Urinary bladder (tissue), 4 donors: ENCODE measurements at places on chromosomes 4 and X. TPM values are rescaled to one million over a fixed set of nuclear protein-coding genes. Genes with fewer than 3 reads are reported as not detected.

ADH7 gene
- not detected for total RNA-seq

- no peak for DNase-seq
These were observed 35.1 kb upstream of the GEMIN8 start for GRCh38 chrX:14064626-14065432.

DNA sequence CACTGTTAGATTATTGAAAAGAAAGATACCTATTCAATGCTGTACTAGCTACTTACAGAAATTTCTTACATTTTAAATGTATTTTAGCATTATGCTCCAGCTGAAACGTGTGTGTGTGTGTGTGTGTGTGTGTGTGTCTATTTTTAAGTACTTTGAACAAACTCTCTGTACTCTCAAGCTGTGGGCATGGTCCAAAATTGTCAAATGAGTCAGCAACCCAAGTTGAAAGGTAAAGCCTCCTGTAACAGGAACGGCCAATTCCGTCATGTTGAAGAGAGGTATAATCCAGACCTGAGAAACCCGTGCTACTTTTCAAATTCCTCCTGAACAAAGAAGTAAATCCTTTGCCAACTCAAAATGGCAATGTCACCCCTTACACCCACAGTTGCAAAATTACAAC, 20.5 kb downstream of the MAOB start:
- no peak for DNase-seq

USP17L22 gene
- not detected for total RNA-seq

DNA sequence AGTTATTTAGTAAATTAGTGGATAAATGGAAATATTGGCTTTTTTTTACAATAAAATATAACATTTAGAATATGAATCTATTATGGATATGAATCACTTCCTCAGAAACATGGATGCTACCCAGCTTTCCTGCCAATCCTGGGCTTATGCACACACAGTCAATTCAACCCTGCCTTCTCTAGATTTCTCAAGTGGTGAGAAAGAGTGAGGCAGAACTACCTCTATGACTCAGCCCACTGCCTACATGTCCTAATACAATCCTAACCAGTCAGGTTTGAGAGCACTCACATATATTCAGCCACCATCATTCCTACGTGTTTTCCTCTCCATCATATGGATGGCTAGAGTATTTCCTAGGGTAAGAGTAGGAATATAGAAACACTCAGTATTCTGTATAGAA, 91.1 kb upstream of the ANKRD50 start:
- no peak for DNase-seq

DNA sequence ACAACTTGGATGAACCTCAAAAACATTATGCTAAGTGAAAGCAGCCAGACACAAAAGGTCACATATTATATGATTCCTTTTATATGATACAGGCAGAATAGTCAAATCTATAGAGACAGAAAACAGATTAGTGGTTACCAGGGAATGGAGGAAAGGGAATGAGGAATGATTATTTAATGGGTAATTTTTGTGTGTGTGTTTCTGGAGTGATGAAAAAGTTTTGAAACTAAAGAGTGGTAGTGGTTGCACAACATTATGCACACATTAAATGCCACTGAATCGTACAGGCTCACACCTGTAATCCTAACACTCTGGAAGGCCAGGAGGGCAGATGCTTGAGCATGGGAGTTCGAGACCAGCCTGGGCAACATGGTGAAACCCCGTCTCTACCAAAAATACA, 19.6 kb upstream of the SOD3 start:
- no peak for DNase-seq

GRCh38 chr4:169163495-169163894, 107.3 kb downstream of the SH3RF1 start:
- DNase-seq: no peak

DNA sequence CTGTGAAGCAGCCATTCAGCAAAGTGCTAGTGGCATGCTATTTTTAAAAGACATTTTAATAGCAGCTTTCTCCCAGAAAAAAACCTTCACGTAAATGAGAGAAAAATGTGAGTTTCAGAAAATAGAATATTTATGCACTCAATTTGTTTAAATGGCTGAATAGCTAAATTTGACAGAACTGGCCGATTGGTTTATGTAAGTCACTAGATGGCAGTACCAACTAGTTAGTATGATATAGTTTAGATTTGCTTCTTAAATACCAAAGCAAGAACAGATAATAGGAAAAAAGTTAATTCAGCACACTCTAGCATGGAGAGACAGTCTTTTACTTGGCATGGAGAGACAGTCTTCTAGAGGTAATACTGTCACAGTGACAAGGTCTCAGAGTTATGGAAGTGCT, 250.1 kb downstream of the SNCA start:
- DNase-seq: no peak

SRPX2 gene
- total RNA-seq: 27.1 TPM
